Neural crest cell (in vitro differentiated cells): ENCODE measurements at places on chromosomes 6 and 20. TPM values are rescaled to one million over a fixed set of nuclear protein-coding genes. Genes with fewer than 3 reads are reported as not detected.

DNA sequence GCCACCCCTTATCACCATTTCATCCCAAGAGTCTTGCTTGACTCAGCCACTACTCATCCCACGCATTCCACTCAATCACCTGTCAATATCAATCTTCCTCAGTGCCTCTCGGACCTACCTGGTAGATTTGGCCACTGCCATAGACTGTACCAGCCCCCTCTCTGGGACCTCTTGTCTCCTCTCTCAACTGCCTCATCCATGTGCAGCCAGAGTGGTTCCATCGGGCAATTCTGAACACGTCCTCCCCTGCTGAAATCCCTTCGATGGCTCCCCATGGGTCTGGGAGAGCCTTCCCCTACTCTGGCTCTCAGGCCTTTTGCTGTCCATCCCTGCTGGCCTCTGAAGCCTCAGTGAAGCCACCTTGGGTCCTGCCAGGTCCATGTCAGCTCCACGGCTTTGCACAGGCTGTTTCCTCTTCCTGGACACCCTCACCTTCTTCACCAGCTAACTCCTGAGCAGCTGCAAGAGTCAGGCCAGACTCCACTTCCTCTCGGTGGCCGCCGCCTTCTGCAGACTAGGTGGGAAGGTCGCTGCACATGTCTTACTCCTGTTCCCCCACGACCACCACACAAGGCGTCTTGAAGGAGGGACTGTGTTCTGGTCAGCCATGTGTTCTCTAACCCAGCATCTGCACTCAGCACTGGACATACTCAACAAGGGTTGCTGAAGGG lies 120.4 kb downstream of the TOX2 start:
- DNase-seq, result no peak
- no peak overlapping the region for H3K4me3 ChIP-seq
- no peaks in the 10 kb centered on the region for H3K36me3 ChIP-seq
- H3K4me1 ChIP-seq, result no peaks in the 10 kb centered on the region
- H3K27me3 ChIP-seq, result peaks cover 7% of the 10 kb centered on the region

The E2F1 gene
- 84.8 and 94.9 TPM in 2 replicates for total RNA-seq

GRCh38 chr20:35511814-35512420 lies 17.5 kb downstream of the C20orf173 start:
- H3K4me1 ChIP-seq, result no peaks in the 10 kb centered on the region
- H3K27me3 ChIP-seq, result no peaks in the 10 kb centered on the region
- H3K27ac ChIP-seq, result no peak overlapping the region
- peak; percentile 13 for DNase-seq
- no peak overlapping the region for H3K4me3 ChIP-seq
- H3K36me3 ChIP-seq, result peaks cover 7% of the 10 kb centered on the region

The BYSL gene
- total RNA-seq, result 50.8 and 55.5 TPM in 2 replicates

GRCh38 chr6:17983730-17984129 lies 3.7 kb downstream of the KIF13A start:
- H3K4me1 ChIP-seq, result peaks cover 36% of the 10 kb centered on the region
- no peak overlapping the region for H3K4me3 ChIP-seq
- H3K27ac ChIP-seq, result peak overlapping the region; percentile 51
- DNase-seq, result no peak
- peaks cover 4% of the 10 kb centered on the region for H3K36me3 ChIP-seq

GRCh38 chr6:167789358-167789757 lies 37.4 kb upstream of the AFDN start:
- H3K27ac ChIP-seq, result no peak overlapping the region
- peaks cover 30% of the 10 kb centered on the region for H3K4me1 ChIP-seq
- DNase-seq, result no peak
- H3K27me3 ChIP-seq, result peaks cover 9% of the 10 kb centered on the region

DNA sequence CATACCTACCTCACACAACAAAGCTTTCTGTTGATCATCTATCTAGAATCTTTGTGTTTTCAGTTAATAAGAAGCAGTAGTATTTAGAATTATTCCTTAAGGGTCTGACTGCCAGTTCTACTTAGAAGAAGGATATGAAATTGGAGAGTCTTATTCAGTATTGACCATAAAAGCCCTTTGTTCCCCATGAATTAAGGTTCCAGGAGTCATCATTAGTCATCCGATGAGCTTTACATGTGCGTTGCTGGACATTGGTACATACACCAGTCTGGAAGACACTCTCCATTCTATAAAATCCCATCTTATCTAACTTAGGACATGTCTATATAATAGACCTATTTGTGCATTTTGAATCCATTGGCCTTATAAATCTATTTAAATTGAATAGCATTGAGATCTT lies 34.4 kb upstream of the RNF217 start:
- H3K36me3 ChIP-seq, result no peaks in the 10 kb centered on the region
- DNase-seq, result no peak
- H3K27me3 ChIP-seq, result no peaks in the 10 kb centered on the region
- no peak overlapping the region for H3K27ac ChIP-seq

The HS3ST5 gene
- 0.25 and 0.26 TPM in 2 replicates for total RNA-seq

The MAN1A1 gene
- total RNA-seq, result 3.0 and 3.3 TPM in 2 replicates

DNA sequence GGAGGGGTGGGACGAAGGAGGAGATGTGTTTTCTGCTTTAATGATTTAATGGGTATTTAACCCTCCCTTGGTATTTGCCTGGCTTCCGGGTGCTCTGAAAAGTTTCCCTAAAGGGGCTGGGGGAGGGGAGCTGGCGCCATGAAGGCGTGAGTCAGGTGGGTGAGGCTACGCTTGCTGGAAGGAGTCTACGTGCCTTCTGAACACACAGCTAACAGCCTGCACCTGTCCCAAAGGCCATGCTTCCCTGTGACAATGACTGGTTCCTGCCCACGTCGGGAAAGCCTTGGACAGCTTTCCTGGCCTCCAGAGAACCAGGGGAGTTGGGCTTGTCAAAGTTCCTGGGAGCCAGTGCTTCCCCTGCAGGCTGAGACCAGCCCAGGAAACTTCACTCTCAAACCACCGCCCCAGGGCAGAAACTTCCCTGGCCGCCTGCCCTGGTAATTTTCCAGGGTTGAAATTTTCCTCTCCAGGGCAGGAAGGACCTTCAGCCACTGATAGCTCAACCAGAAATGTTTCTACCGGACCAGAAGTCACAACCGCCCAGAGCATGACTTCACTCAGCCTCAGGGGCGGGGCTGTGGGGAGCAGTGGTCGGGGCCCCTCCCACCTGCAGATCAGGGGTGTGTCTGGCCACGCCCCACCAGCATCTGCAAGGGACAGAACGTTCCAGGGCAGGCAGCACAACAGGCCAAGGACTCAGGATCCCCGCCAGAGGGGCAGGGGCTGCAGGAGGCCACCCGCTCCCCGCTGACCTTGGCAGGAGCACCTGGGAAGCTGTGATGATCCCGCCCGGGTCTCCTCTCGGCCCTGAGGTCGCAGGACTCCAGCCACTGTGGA lies 18.6 kb upstream of the SLCO4A1 start:
- H3K36me3 ChIP-seq, result no peaks in the 10 kb centered on the region
- H3K27me3 ChIP-seq, result no peaks in the 10 kb centered on the region
- peaks cover 4% of the 10 kb centered on the region for H3K4me1 ChIP-seq

- H3K27me3 ChIP-seq, result peaks cover 13% of the 10 kb centered on the region
- no peak overlapping the region for H3K27ac ChIP-seq
- no peaks in the 10 kb centered on the region for H3K36me3 ChIP-seq
- H3K4me3 ChIP-seq, result peak overlapping the region; percentile 67
- H3K4me1 ChIP-seq, result peaks cover 6% of the 10 kb centered on the region
- no peak for DNase-seq
These were observed 95.3 kb upstream of the BHLHE23 start for GRCh38 chr20:63101781-63102720.

- no peak overlapping the region for H3K4me3 ChIP-seq
- H3K36me3 ChIP-seq, result peaks cover 16% of the 10 kb centered on the region
- DNase-seq, result no peak
These were observed 10.9 kb downstream of the NFKBIL1 start for GRCh38 chr6:31558318-31558625.

The C6orf52 gene
- 5.3 and 8.2 TPM in 2 replicates for total RNA-seq

- peaks cover 4% of the 10 kb centered on the region for H3K4me1 ChIP-seq
- DNase-seq, result peak; percentile 46
- no peak overlapping the region for H3K27ac ChIP-seq
- peaks cover 2% of the 10 kb centered on the region for H3K36me3 ChIP-seq
- H3K4me3 ChIP-seq, result peak overlapping the region; percentile 76
These were observed 110.2 kb upstream of the ZNF184 start for GRCh38 chr6:27582928-27583725.

DNA sequence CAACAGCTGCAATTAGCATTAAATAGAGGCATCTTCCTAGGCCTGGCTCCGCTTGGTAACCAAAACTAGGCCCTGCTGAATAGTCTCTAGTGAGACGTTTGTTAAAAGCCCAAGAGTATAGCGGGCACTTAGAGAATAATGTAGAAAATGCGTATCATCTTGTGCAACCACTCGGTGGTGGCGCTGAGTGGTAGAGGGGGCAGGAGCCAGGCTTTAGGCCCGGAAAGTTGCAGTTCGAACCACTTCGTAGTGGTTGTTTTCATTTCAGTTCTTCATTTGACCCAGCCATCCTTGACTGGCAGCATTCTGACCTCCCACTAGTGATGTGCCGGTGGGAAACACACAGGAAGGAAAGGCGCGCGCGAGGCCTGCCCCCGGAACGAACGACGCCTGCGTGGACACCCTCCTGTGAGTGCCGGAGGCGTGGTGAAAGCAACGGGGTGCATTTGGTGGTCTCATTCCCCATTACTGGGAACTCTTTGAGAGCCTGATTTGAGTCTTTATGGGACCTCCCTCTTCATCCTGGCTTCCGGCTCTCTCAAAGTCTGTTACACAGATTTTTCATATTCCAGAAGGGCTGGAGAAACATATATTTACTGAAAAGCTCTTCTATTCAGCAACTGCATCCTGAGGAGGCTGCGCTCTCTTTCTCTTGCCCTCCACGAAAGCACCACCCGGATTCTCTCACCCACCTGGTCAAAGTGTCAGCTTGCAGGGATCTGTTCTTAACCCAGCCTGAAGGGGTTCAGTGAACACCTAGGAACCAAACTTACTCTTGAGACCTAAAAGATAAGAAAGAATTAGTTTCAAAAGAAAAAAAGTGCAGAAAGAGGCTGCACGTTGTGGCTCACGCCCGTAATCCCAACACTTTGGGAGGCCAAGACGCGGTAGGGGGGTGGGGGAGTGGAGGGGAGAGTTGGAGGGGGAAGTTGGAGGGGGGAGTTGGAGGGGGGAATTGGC lies 18.2 kb downstream of the GPX5 start:
- peak; percentile 14 for DNase-seq
- H3K4me1 ChIP-seq, result peaks cover 24% of the 10 kb centered on the region
- H3K27ac ChIP-seq, result peak overlapping the region; percentile 88
- H3K36me3 ChIP-seq, result peaks cover 7% of the 10 kb centered on the region
- peaks cover 37% of the 10 kb centered on the region for H3K27me3 ChIP-seq

DNA sequence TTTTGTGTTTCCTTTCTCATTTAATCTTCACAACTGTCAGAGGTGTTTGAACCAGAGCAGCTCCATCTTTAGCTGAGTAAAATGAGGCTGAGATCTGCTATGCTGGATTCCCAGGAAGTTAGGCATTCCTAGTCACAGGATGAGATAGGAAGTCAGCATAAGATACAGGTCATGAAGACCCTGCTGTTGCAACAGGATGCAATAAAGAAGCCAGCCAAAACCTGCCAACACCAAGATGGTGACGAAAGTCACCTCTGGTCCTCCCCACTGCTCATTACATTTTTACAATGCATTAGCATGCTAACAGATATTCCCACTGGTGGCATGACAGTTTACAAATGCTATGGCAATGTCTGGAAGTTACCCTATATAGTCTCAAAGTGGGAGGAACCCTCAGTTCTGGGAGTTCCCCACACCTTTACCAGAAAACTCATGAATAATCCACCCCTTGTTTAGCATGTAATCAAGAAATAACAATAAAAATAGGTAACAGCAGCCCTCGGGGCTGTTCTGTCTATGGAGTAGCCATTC lies 262.2 kb upstream of the FERMT1 start:
- H3K4me1 ChIP-seq, result no peaks in the 10 kb centered on the region
- no peak overlapping the region for H3K27ac ChIP-seq
- no peaks in the 10 kb centered on the region for H3K27me3 ChIP-seq
- DNase-seq, result no peak
- H3K36me3 ChIP-seq, result no peaks in the 10 kb centered on the region

The BTNL2 gene
- total RNA-seq, result not detected in 2 replicates

- H3K4me3 ChIP-seq, result no peak overlapping the region
- H3K27ac ChIP-seq, result no peak overlapping the region
- no peak for DNase-seq
These were observed 7.2 kb upstream of the SYNJ2 start for GRCh38 chr6:157974341-157974894.

GRCh38 chr20:56688106-56688505 lies 59.0 kb downstream of the TFAP2C start:
- H3K36me3 ChIP-seq, result no peaks in the 10 kb centered on the region
- peaks cover 6% of the 10 kb centered on the region for H3K4me1 ChIP-seq
- H3K27ac ChIP-seq, result no peak overlapping the region

The MAVS gene
- total RNA-seq, result 37.2 and 38.3 TPM in 2 replicates

DNA sequence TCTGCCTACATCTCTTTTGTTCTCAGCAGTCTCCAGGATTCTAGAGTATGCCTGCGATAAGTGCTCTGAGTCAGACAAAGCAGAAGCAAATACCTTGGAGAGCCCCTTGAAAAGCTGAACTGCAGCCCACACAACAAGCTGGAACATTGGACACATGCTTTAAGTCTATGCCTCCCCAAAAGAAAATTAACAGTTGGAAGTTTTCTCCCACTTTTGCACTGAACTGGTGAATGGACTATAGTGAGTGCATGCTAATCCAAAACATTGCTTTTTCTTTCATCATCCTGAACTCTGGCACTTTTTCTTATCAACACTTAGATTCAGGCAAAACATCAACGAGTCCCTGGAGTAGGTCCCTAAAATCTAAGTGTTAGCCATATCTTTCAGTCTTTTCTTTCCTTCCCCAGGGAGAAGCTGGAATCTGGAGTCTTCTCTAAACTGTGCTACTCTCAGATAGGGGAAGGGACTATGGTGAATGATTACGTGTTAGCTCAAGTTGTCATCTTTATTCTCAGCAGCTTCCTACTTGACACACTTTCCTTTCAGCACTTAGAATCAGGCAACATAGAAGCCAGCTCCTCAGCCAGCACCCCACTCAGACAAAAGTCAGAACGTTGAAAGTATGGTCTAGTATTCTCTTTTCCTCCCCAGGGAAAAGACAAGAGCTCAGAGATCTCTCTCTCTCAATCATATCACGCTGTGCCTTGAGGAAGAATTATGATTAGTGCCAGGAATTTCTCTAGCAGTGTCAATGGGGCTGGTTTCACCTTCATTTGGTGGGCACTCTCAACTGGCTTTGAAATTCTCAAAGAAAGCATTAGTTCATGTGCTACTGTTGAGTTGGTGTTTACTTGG lies 811.0 kb upstream of the GJE1 start:
- H3K4me1 ChIP-seq, result no peaks in the 10 kb centered on the region
- no peak overlapping the region for H3K27ac ChIP-seq
- H3K36me3 ChIP-seq, result peaks cover 17% of the 10 kb centered on the region
- H3K4me3 ChIP-seq, result no peak overlapping the region

The ATG5 gene
- 22.5 and 22.8 TPM in 2 replicates for total RNA-seq

The SSR1 gene
- total RNA-seq, result 110 and 111 TPM in 2 replicates

The RPN2 gene
- 196 and 203 TPM in 2 replicates for total RNA-seq

DNA sequence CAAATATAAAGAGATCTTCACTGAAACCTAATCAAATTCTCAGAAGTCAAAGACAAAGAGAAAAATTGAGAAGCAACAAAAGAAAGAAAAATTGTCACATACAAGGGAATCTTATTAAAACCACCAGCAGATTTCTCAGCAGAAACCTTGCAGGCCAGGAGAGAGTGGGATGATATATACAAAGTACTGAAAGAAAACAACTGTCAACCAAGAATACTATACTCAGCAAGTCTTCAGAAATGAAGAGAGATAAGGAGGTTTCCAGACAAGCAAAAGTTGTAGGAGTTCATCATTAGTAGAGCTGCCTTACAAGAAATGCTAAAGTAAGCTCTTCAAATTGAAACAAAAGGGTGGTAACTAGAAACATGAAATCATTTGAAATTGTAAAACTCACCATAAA lies 345.6 kb downstream of the MAFB start:
- H3K36me3 ChIP-seq, result peaks cover 2% of the 10 kb centered on the region
- no peak overlapping the region for H3K27ac ChIP-seq
- no peaks in the 10 kb centered on the region for H3K4me1 ChIP-seq
- H3K27me3 ChIP-seq, result peaks cover 22% of the 10 kb centered on the region
- no peak overlapping the region for H3K4me3 ChIP-seq
- no peak for DNase-seq

The SOX4 gene
- 91.4 and 92.7 TPM in 2 replicates for total RNA-seq
